ENCODE measurements at places on chromosomes 1 and 21.

- DNase-seq: no peak
These were observed 100.3 kb downstream of the BEND5 start for GRCh38 chr1:48676376-48676775.

DNA sequence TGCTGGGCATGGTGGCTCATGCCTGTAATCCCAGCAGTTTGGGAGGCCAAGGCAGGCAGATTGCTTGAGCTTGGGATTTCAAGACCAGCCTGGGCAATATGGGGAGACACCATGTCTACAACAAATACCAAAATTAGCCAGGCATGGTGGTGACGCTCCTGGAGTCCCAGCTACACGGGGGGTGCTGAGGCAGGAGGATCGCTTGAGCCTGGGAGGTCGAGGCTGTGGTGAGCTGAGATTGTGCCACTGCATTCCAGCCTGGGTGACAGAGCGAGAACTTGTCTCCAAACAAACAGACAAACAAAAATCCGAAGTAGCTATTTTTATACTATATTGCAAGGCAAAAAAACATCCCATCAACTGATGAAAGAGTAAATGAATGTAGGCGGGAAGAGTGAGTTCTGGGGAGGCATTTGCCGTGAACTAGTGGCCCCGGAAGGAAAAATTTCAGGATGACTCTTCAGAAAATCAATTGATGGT, 40.6 kb downstream of the NCMAP start:
- no peak for DNase-seq

- DNase-seq: no peak
These were observed 110.4 kb upstream of the IFFO2 start for GRCh38 chr1:19066874-19067181.

GRCh38 chr21:40788635-40789034, 58.3 kb downstream of the DSCAM start:
- no peak for DNase-seq

DNA sequence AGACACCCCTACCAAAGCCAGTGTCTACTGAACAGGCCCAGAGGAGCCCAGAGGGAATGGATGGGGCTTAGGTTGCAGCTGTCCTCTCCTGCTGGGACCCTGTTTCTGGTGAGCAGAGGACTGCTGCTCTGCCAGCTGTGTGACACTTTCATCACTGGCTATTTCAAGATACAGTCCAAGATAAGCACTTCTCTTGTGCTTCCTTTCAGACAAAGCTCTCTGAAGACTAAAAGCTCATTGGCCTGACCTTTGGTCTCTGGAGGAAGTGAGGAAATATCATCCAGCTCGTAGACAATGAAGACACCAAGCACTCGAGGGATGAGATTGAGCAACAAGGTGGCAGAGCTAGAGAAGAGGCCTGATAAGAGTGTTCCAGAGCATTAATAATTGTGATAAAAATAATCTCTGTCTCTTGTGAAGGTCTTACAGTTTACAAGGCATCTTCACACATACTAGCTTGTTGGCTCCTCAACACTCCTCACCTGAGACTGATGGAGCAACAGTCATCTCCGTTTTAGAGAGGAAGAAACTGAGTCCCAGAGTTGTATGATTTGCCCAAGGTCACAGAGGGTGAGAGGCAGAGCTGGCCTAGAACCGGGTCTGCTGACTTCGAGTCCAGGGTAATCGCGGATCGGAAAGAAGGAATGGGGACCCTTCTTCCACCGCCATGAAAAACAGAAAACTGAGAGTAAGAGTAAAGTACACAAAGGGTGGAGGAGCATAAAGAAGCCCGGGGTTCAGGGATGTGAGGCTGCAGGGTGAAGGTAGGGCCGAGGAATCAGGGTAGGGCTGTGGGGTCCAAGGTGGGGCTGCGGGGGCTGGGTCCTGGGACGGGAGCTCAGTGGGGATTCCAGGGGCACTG, 666 bp downstream of the PAFAH2 start:
- no peak for DNase-seq

GRCh38 chr1:82446955-82447354, 646.2 kb downstream of the ADGRL2 start:
- no peak for DNase-seq

- DNase-seq: no peak
These were observed 20.7 kb downstream of the AGT start for GRCh38 chr1:230693221-230693620.

DNA sequence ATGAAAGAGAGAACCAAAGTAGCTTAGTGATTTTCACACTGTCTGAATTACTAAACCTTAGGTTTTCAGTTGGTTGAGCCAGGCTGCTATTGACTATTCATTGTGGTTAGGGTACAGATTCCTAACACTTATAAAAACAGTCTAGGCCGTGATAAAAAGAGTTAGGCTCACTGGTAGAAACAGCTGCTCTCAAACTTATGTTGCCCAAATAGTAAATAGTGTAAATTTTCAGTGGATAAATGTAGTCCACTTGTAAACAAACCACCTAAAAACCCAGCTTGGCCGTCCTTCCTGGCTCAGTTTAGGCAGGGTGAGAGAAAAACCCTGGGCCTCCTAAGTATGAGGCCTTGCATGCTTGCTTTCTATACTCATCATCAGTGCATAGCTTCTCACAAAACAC, 34.9 kb downstream of the ARID1A start:
- DNase-seq: no peak

DNA sequence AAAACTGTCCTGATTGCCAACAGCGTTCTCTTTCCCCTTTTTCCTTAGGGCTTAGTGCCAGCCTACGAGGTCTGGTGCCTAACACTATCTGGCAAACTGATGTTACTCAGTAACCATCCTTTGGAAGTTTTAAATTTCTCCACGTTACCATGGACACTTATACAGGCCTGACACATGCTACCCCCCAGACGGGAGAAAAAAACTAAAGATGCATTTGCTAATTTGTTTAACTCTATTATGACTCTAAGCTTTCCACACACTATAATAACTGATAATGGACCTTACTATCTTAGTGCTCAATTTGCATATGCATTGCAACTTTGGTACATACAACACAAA, 36.8 kb downstream of the CLCA1 start:
- DNase-seq: no peak

DNA sequence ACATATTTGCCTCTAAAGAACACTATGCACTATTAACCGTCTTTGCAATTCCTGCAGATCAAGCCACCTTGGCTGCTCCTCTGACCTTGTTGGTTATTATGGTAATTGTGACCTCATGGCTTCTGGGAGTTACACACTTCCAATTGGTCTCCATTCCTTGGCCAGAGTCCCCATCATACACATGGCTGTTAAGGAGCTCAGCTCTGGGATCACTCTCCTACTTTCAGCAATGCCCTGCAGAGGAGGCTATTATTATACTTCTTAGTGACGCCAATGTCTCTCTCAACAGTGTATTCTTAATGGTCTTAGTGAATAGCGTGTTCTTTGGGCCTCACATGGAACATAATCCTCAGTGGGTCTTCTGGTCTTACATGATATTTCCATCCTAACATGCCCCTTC, 10.0 kb upstream of the JAK1 start:
- no peak for DNase-seq

GRCh38 chr1:219045246-219045645, 128.4 kb upstream of the LYPLAL1 start:
- no peak for DNase-seq

- DNase-seq: no peak
These were observed 32.7 kb downstream of the OR13G1 start for GRCh38 chr1:247646867-247647266.

GRCh38 chr1:155035936-155036335, 2.3 kb downstream of the DCST1 start:
- no peak for DNase-seq

- no peak for DNase-seq
These were observed 7.0 kb upstream of the C1orf174 start for GRCh38 chr1:3907031-3907534.

- DNase-seq: no peak
These were observed 11.5 kb downstream of the ZMYM4 start for GRCh38 chr1:35280006-35280405.

DNA sequence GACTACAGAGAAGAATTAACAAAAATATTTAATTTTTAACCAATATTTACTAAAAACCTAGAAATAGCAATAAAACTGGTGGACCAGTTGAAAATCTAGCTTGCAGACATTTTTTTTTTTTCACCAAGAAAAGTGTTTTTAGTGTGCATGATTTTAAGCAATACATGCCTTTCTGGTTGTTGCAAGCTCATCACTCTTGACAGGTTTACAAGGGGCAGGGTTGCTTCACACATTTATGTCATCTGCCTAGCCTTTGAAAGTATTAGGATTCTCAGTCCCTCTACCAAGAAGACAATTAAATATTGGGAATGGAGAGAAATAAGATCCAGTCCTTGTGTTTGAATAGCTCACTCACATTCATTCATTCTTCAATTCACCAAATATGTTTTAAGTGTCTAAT, 53.8 kb upstream of the LYPLAL1 start:
- no peak for DNase-seq

DNA sequence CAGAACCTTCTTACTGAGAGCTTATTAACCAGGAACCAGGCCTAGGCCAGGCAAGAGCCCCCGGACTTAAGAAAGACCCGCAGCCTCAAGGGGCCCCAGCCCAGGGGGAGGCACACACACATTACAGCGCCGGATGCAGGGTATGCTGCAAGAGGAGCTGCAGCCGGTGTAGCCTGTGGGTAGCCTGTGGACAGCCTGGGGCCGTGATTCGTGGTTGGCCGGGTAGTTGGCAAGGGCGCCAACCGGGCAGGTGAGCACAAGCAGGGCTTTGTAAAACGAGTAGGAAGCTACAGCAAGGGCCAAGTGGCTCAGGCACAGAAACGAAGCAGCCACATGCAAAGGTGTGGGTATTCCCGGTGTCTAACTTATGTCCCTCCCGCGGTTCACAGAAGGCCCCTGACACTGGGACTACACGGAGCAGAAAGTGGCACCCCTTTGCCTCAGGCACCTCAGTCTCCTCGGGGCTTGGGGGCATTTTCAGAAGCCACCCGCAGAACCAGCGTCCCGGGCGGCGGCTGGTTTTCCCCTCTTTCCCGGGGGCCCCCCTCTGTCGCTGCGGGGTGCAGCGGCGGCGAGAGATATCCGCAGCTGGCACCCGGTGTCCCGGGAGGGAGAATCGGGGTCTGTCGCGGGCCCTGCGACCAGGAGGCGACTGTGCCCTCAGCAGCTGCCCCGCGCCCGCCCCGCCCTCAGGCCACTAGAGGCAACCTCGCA, 40.8 kb downstream of the KIAA1614 start:
- no peak for DNase-seq

- no peak for DNase-seq
These were observed 664.0 kb downstream of the SMYD3 start for GRCh38 chr1:245843101-245843500.

GRCh38 chr1:203128431-203128715, 847 bp downstream of the ADORA1 start:
- no peak for DNase-seq

DNA sequence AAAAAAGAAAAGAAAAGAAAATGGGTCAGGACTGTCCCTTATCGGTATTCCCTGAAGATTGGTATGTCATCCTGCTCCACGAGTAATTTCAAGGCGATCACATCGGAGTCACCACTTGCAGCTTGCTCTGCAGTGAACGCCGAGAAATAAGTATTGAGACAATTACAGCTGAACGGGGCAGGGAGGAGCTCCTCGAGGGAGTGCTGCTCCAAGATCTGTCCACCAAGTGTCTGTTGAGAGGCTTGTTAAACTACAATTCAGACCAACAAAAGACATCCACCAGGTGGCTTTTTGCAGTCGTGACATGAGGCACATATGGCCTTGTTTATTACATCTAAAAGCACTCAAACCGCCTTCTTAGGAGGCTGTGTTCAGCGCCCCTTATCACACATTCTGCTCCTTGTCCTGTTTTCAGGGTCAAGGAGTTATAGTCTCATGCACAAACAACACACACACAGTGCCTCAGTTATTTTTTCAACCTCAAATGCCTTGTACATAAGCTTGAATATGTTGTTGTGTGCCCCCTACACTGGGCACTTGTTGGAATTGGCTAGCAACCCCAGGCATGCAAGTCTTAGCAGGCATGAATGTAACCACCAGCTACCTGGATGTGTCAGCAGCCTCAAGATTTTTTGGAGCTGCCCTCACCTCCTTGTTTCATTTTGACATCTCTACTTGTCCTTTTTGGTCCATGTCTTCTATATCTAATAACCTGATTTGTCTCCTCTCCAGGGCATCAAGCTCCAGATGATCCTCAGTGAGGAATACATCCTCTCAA, 13.0 kb upstream of the CD48 start:
- DNase-seq: no peak

DNA sequence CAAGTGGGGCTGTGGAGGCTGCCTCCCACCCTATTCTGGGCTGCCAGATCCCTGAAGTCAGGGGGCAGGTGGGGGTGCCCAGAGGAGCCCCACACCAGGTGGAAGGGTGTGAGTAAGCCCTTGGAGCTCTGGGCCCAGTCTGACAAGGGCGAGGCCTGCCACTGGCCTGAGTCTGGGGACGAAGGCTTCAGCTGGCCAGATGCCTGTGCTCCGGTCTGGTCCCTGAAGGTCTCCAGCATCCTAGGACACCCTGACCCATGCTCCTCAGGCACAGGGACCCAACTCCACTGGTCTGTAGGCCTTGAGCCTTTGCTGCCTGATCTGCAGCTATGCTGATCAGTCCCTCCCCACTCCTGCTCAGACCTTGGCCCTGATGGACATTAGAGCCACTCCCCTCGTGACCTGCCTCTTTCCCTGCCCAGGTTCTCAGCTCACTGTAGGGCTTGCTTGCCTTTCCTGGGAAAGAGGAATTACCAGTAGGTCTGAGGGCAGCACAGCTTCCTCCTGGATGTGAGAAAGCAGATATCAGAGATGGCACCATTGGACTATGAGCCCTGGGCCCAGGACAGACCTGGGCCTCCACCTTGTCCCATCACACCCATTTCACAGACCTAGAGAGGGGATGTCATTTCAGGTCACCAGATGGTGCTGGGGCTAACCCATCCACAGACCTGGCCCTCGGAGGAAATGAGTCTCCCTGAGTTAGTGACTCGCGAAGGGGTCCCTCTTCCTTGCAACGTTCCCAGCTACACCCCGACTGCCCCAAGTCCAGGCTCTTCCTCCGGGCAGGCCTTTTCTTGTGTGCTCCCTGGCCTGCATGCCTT, 32.8 kb upstream of the CSF3R start:
- DNase-seq: no peak

GRCh38 chr1:98054786-98055185, 134.0 kb upstream of the DPYD start:
- no peak for DNase-seq

DNA sequence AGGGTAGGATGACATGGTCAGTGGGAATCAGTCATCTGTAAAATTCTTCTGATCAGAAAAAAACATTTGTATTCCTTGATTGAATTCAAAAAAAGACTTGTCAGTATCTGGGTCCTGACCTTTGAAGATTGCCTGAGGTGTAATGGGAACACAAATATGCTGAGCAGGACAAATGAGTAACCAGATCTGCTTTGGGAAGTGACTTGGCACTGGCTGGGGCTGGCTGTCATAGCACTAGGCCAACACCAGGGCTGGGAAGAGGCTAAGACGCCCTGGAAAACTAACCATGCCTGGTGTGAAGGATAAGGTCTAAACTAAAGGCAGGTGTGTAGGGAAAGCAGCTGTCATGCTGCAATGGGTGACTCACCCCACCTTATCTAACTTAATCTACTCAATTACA, 452.9 kb upstream of the BEND5 start:
- no peak for DNase-seq

DNA sequence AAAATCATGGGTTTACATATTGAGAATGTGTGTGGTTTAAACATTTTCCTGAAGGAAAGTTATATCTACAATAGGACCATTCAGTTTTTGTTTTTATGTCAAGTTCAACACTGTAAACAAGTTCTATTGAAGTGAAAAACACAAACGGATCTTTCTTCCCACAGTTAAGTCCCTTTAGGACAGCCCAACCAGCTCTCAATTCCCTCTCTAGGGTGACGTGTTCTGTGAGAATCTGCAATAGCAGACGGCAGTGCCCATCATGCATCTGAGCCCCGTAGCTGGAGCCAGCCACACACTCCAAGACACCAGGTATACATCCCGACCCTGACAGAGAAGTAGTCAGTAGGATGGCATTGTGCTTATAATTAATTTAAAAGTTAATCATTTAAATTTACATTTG, 26.3 kb upstream of the IVNS1ABP start:
- no peak for DNase-seq
